ENCODE measurements at places on chromosomes 7 and 10. TPM values are rescaled to one million over a fixed set of nuclear protein-coding genes. Genes with fewer than 3 reads are reported as not detected.
A peak's percentile ranks its signal among the peaks of the same experiment; 100 is the strongest.

The CLDN4 gene
- 18.6 TPM for total RNA-seq

The ADGRA1 gene
- 0.66 TPM for total RNA-seq

The UPK3BL2 gene
- not detected for total RNA-seq

GRCh38 chr7:118583641-118584040 is 359.1 kb downstream of the ANKRD7 start:
- no peak for DNase-seq
- H3K4me3 ChIP-seq, result no peak overlapping the region
- H3K27me3 ChIP-seq, result no peaks in the 10 kb centered on the region

- H3K4me3 ChIP-seq, result no peak overlapping the region
- no peak overlapping the region for H3K27ac ChIP-seq
- H3K36me3 ChIP-seq, result no peaks in the 10 kb centered on the region
These were observed 6.0 kb upstream of the SHH start for GRCh38 chr7:155818154-155818819.

DNA sequence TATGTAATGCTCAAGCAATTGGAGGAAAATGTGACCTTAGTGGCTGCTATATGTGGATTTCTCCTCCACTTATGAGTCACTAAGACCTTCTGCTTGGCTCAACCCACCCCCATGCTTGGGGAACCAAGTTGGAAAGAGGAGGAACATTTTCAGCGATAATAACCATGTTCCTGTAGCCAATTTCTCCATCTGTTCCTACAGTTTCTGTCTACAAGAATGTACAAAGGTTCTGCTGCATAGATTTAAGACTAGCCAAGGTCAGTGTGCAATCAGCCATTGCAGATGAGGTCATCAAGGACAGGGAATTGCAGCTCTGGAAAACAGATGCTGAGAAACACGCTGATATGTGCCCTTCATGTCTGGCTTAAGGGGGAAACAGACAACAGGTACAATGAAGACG is 5.6 kb upstream of the NRCAM start:
- no peak for DNase-seq
- no peaks in the 10 kb centered on the region for H3K36me3 ChIP-seq
- H3K4me1 ChIP-seq, result peaks cover 5% of the 10 kb centered on the region
- H3K27ac ChIP-seq, result no peak overlapping the region
- H3K4me3 ChIP-seq, result no peak overlapping the region

DNA sequence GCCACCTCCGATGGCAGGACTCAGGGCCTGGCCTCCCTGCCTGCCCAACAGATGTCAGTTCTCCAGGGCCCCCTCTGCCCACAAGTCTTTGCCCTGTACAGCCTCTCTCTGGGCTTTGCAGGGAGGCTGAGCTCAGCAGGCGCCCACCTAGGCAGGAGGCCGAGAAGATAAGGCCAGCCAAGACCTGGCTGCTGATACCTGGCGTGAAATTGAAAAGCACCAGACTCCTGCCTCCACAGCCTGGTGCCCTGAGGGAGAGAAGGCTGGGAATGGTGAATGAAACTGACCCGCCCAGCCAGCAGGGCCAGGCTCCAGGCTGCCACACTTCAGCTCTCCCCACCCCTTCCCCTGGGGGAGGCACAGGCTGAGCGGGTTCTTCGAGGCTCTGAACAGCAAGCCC is 145.8 kb downstream of the CDH23 start:
- DNase-seq, result no peak
- no peaks in the 10 kb centered on the region for H3K36me3 ChIP-seq
- H3K4me1 ChIP-seq, result peaks cover 20% of the 10 kb centered on the region

DNA sequence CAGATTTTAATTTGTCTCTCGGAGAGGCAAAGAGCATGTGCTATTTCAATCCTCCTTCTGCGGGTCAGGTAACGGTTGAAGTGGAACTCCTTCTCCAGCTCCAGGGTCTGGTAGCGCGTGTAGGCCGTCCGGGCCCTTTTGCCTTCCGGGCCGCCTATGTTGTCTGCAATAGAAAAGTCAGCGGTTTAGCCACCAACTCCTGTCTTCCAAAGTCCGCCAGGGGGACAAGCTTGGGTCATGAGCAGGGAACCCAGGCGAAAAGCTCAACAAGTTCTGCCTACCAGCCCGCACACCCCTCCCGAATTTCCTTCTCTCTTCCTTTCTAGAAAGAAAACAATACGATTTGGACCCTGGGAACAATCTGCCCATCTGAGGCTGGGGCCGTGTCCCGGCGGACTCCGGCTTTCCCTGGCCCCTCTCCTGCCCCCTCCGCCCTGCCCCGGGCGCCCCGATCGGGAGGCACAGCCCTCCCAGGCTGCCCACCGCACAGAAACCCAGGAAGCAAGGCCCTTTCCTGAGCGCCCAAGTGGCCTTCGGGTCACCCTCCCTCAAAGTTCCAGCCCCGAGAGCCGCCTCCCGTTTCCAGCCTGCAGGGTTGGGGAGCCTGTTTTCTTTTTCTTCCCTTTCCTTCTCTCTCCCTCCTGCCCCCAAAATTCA is 1.4 kb downstream of the HOXA5 start:
- no peaks in the 10 kb centered on the region for H3K36me3 ChIP-seq
- H3K27ac ChIP-seq, result no peak overlapping the region
- peak; percentile 75 for DNase-seq
- H3K4me3 ChIP-seq, result peak overlapping the region; percentile 60
- H3K4me1 ChIP-seq, result peaks cover 31% of the 10 kb centered on the region
